ENCODE measurements at places on chromosomes 11 and 22. TPM values are rescaled to one million over a fixed set of nuclear protein-coding genes. Genes with fewer than 3 reads are reported as not detected.

DNA sequence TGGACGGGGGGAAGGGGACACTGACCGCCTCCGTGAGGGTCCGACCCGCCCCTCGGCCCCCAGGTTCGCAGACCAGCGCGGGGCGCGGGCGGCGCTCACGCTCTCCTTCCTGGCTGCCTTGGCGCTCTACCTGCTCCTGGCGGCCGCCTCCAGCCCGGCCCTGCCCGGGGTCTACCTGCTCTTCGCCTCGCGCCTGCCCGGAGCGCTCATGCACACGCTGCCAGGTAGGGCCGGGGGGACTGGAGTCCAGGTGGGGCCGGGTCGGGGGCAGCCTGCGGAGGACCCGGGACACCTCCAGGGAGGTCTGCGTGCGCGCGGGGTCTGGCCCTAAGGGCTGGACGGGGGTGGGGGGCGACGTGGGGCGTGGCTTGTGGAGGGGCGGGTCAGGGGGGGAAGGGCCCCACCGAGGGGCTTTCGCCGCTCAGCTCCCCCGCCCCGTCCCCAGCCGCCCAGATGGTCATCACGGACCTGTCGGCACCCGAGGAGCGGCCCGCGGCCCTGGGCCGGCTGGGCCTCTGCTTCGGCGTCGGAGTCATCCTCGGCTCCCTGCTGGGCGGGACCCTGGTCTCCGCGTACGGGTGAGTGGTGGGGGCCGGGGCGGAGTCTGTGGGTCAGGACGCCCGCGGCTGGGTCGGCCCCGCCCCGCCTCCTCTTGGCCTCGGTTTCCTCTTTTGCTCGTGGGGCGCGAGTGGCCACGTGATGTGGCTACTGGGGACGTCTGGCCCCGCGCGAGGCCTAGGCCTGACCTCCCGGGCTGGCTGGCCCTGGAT is 19.9 kb downstream of the PHLDA2 start:
- DNase-seq: no peak

DNA sequence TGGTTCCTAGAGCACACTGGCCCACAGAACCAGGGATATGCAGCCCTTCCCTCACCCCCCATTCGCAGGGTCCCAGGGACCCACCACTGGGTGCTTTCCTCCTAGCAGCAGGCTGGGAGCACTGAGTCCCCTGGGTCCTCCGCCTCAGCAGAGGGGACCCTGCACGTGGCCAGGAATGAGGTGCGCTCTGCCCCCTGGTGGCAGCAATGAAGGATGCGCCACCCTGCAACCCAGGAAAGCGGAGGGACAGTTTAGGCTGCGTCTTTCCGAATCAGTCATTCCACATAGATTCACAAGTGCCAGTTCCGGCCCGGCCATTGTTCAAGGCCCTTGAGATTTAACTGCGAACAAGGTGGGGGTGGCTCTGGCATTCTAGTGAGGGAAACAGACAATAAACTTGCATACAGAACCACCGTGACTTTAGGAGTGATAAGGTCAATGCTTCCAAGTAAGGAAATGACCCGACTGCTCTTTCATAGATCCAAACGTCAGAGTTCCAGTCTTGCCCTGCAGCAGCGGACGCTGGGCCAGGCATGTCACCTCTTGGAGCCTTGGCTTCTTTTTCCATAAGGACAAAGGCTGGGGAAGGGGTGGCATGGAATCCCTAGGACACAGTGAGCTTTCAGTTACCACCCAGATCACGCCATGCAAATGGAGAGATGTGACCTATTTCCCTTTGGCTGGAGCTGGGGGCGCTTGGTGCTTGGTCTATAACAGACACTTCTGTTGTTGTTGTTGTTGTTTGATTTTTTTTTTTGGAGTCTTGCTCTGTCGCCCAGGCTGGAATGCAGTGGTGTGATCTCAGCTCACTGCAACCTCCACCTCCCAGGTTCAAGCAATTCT is 7.7 kb downstream of the RIN1 start:
- peak; percentile 85 for DNase-seq

GRCh38 chr11:86632499-86633269 is 39.7 kb downstream of the ME3 start:
- no peak for DNase-seq

Gene MUC6
- 1.4 TPM for polyA plus RNA-seq

Gene POU2AF2
- not detected for polyA plus RNA-seq

Gene FERMT3
- polyA plus RNA-seq: not detected

GRCh38 chr11:88277349-88277915 is 60.1 kb downstream of the CTSC start:
- DNase-seq: no peak

DNA sequence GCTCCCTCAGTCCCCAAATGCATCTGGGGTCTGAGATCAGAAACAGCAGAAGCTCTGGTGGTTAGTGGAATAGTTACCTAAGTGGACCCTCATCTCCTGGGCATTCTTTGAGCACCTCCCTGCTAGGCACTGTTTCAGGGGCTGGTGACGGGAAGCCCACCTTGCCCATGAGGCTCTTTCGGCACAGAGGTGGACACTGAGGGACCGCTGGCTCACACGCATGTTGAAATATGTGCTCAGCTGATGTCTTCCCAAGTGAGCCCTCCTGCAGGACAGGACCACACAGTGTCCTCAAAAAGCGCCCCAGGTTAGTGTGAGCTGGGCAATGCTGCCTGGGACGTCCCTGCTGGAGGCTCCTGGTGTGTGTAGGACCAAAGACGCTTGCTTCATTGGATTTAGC is 1379.9 kb downstream of the TBC1D22A start:
- no peak for DNase-seq

DNA sequence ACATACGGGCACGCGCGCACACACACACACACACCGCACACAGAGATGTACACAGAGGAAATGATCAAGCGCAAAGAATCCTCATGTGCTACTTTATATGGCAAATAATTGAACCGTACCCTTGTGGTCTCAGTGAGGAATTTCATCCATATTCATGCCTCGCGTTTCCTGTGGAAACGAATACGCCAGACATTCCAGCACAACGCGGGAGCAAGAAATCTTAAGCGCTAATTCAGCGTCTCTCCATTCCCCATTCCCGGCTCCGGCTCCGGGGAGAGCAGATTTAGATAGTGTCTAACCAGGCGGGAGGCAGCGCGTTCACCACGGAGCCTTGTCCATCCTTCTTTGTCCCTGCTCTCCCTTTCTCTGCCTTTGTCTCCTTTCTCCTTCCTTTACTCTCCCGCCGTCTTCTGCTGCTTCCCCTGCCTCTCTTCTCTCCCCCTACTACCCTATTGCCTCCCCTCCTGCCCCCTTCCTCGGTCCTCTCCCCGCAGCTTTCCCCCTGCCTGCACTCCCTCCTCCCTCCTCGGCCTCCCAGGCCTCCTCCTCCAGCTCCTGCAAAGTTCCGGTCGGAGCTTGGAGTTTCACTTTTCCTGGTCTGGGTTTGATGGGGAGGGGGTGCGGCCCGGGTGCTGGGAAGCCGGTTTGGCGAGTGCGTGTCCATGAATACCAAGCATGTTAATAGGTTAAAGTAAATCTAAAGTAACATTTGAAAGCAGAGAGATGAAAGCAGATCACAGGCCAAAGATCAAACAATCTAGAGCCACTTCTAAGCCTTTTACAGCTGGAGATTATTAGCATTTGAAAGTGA is 579.3 kb downstream of the BUD13 start:
- peak; percentile 61 for DNase-seq

DNA sequence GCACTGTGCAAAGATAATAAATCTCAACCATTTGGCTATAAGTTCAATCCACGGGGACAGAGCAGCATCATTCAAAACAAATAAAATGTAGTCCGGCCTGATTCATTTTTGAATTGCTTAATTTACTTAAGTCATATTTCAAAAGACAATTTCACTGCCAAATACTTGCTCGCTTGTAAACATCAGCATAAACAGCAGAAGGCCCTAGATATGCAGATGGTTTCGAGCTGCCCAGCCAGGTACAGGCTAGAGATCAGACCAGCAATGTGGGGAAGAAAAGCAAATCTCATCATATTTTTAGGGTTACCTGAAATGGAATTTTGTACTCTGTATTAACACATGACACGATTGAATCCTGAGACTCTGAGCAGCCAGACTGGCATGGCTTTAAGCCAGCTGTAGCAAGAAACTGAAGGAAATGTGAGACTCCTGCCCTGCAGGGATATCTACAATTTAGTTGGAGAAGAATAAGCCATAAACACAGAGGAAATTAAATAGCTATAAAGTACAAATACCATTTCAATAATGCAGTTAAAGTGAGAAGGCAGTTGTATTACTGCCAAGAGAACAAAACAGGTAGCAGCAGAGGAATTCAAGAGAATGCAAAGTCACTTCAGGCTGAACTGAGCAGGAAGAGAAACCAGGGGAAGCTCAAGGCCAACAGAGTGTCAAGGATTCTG is 440.3 kb downstream of the ETS1 start:
- no peak for DNase-seq

Gene HTR3A
- not detected for polyA plus RNA-seq

GRCh38 chr11:85627332-85627997 is at the start of gene DLG2:
DLG2 (minus strand) TSS chr11:85627344.
- peak; percentile 62 for DNase-seq

DNA sequence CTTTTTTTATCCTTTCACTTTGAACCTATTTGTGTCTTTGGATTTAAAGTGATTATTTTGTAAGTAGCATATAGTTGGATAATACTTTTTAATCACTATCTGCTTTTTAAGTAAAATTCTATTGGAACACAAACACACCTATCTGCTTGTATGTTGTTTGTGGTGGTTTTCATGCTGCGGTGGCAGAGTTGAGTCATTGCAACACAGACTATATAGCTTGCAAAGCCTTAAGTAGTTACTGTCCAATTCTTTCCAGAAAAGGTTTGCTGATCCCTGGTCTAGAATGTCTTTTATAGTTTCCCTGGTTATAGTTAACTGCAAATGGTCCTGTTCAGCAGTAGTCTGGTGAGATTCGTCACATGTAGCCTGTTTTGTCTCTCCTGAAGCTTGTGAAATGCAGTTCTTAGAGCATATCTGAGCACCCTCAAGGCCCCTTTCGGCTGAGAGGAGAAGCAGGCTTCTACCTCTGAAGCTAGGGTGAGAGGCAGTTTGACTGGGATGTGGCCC is 21.5 kb downstream of the SHANK3 start:
- no peak for DNase-seq

- DNase-seq: peak; percentile 91
Measured at GRCh38 chr11:121671283-121672168, 218.8 kb upstream of the SORL1-AS1 start.

DNA sequence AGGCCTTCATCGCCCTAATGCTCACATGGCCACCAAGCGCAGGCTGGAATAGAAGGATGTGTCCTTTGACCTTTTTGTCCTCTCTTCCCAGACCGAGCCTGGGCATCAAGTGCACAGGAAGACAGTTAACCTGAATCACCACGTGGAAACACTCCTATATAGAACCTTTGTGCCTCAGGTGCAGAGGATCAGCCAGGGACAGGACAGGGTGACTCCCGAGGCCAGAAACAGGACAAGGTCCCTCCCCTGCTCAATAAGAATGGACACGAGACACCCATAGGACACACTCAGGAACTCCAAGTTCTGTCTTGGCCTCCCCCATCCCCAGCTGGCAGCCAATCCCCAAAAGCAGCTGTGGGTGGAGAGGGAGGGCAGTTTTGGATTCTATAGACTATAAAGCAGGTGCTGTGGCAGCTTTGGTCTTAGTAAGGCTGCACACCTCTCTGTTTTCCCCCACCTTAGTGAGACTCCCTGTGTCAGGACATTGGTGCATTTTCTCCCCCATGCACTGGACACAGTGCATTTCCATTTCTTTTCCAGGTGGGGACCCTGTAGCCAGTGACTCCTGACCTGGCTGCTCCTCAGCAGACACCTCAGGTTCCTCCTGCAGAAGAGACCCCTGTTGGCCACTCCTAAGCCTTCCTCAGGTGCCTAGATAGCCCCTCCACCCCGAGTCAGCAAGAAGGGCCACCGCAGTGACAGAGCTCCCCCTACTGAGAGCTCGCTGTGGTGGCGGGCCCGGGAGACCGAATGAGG is 43.6 kb upstream of the POU2AF1 start:
- no peak for DNase-seq

Data from muscle of arm (tissue), 14 donors.